ENCODE measurements at places on chromosomes 16 and 17.

DNA sequence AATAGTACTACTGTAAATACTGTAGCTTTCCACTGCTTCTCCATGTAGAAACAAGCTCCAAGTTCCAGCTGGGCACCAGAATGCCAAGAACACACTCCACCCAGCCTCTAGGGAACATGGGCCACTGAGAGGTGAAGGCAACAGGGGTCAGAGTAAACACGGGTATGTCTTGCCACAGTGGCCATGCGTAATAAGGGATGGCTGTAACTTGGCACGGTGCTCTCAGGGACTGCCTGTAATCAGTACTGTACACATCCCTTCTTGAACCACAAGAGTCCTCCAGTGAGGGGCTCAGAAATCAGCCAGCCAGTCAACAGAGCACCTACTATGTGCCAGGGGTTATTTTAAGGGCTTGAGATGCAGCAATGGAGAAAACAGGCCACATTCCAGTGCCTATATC is 10.8 kb downstream of the LRRC59 start:
- no peak for DNase-seq

DNA sequence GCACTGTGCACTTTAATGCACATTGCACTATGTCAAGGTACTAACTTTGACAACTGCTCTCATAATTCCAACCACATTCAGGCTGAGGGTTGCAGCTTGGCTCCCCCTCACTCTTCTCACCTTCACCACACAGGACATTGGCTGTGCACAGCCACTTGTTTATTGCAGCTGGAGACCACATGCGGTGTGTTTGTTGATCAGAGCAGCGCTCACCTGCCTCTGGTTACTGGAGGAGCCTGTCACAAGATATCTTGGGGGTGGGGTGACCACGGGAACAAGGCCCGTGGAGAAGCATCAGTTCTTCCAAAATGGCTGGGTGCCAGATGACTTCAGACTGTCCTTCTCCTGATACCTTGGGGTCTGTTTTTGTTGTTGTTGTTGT is 10.6 kb upstream of the CCL5 start:
- peak; percentile 26 for DNase-seq

- no peak for DNase-seq
Observed at GRCh38 chr16:79283578-79283977, 317.0 kb downstream of the MAF start.

GRCh38 chr16:24516900-24517669 is 22.3 kb upstream of the RBBP6 start:
- peak; percentile 90 for DNase-seq

DNA sequence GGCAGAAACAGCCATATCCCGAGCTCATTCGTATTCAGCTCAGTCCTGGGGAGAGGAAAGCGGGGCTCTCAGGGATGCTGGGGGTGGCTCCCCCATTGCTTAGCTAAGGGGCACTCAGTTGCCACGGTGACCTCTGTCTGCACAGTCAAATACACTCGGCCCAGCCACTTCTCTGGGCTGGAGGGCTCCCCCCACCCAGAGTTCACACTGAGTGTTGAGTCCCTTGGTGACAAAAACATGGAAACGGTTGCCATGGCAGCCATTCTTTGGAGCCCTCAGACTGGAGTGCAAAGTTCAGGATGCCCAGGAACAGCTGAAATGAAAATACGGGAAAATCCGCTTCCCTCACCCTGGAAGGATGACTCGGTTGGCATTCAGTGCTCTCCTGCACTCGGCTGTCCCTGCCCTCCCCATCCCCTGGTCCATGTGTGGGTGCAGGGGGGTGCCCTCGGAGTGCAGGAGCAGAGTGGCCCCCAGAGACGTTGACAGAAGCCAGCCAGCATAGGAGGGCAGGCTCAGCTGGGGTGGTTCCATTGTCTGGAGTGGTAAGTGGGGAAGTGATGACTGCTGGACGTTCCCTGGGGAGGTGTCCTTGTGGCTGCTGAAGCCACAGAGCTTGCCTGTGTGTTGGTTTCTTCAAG is 216.5 kb downstream of the NTN1 start:
- DNase-seq = peak; percentile 80

DNA sequence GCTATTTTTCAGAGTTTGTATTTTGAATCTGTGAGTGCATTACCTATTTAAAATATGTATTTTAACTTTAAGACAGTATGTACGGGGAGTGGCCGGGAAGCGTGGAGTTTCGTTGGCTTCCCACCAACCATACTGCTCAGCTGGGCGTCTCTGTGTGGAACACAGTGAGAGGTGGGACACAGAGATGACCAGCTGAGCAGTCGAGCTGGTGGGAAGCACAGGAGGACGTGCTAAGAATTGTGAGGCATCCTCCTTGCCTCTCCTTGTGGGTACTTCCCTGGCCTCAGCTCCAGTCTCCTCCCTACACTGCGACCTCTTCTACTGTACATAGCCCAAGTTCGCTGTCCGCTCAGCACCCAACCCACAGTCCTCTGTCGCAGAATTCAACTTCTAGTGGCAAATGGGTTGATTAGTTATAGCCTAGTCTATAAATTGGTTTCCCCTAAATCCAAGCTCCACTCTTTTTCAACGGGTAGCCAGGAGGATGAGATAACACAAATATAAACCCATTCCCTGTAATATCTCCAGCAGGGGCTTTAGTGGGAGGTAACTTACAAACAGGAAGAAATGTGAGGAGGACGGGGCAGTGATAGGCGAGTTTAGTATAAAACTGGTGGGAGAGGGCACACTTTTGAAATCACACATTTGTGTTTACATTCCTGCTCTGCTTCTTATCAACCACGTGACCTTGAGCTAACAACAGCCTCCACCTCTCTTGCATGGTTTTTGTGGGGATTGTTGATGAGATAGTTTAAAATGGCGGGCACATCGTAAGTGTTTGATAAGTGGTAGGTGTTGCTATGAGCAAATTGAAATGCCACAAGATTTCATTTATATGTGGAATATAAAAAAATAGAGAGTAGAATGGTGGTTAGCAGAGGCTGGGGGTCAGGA is 211.9 kb upstream of the HS3ST3A1 start:
- DNase-seq = no peak

GRCh38 chr17:39704821-39705551 is 5.1 kb downstream of the ERBB2 start:
- DNase-seq = peak; percentile 83

GRCh38 chr16:85515830-85516397 is 97.2 kb upstream of the GSE1 start:
- no peak for DNase-seq

Data from ascending aorta (tissue), 2 donors.